Transverse colon (tissue), 4 donors: ENCODE measurements at places on chromosomes 7 and 10. TPM values are rescaled to one million over a fixed set of nuclear protein-coding genes. Genes with fewer than 3 reads are reported as not detected.
A peak's percentile ranks its signal among the peaks of the same experiment; 100 is the strongest.

PARP12 gene
- total RNA-seq, result 86.6 TPM

GRCh38 chr7:50145801-50146338 lies 52.8 kb upstream of the ZPBP start:
- DNase-seq, result no peak

- no peak for DNase-seq
These were observed 197.3 kb downstream of the PHF14 start for GRCh38 chr7:11170863-11171568.

FGL2 gene
- total RNA-seq, result 33.3 TPM

DNA sequence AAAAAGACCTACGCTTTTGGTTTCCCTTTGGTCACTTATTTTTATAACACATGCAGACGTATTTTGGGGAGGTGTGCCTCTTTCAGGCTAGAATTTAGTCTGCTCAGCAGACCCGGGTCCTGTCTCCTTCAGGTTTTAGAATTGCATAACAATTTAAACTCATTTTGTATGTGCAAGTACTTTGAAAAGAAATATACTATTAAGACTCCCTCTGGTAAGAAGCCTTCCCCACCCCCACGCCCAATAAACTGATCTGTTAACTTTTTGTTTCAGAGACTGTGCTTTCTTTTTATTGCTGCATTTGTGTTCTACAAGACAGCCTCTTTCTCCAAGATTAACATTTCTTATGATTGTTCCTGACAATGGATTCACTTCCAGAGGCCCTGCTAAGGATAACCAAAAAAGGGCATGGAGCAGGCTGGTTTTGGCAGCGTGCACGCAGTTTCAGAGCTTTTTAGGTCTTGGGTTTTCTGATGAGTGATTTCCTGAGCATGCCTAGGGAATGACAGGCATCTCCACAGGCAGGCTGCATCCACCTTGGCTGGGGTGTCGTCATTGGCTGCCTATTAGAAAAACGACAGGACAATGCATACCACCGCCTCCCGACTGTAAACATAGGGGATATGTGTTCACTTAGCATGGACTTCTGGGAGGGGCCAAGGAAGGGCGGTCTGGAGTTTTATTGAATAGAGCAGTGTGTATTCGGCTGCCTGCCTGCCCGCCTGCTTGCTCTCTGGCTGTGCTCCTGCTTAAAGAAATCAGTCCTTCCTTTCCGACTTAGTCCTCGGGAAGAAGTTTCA lies at the start of gene CALD1:
Gene CALD1, plus strand, starts transcription at position 694 of the 800 bp plus-strand sequence. CDS start 88,100 bp downstream, outside the sequence.
- peak; percentile 67 for DNase-seq

DNA sequence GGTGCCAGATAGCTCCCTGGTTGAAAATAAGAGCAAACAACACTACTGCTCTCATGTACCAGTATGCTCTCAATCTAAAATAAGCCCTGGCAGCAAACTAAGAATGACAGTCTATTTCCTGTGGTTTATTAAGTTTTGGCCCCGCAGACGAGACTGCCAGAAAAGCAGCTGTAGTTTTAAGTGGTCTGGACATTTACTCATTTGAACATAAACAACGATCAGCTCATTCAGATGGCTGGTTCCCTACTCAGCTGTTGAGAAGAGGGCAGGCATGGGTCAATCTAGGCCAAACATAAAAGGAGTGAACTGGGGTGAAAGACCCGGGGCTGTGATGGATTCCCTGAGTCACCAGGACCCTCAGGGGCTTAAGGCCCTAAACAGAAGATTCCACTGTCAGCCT lies 4.5 kb downstream of the TRIL start:
- DNase-seq, result no peak

DNA sequence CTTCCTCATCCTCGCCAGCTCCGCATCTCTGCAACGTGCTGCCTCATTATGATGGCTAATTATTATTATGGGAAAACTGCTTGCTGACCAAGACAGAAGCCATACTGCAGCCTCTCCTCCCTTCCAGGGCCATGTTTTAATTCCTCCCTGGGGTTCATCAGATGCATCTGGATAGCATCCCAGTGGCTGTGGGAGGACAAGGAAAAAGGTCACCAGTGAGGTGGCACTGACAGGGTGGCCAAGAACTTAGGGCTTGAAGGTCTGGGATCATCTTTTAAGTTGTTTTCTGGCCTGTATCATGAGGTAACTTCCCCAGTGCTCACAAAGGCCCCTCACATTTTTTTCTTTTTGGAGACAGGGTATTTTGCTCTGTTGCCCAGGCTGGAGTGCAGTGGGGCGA lies 39.6 kb downstream of the KCNH2 start:
- DNase-seq, result no peak

GRCh38 chr10:113718969-113719822 lies 32.3 kb upstream of the PLEKHS1 start:
- peak; percentile 89 for DNase-seq

DNA sequence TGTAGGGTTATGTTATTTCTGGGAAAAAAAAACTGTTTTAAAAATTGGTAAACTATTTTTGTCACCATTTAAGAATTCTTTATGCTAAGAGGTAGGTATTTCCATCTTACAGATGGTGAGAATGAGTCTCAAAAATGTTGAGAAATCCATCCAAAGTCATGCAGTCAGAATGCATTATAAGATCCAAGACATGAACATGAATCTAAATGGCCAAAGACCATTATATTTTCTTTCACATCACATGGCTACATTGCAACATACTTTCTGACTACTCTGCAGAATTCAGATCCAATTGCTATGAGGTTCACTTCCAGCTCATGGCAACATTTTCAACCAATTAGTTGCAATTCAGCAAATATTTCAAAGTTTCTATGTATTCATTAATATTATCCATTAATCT lies 181.2 kb downstream of the TWIST1 start:
- DNase-seq, result no peak

DNA sequence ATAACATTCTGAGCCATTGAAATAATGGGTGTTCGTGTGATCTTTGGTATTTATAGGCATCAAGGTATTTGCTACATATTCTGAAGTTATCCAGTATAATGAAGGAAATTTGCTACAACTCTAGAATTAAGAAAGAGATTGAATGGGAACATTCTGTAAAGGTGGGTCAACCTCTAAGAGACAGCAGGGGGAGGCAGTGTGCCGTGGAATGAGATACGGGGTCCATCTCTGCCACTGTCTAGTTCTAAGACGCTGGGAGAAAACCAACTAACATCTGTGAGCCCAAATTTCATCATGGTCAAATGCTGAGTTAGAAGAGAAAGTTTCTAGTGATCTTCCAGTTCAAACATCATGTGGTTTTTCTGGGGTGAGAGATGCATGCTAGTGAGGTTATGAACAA lies 368.9 kb downstream of the SORCS1 start:
- peak; percentile 19 for DNase-seq

LMOD2 gene
- total RNA-seq, result not detected

GRCh38 chr10:48653944-48654698 lies 30.6 kb upstream of the WDFY4 start:
- DNase-seq, result no peak

PAPOLB gene
- total RNA-seq, result 0.16 TPM

- no peak for DNase-seq
These were observed 36.3 kb downstream of the ARHGAP22 start for GRCh38 chr10:48568546-48568945.

- DNase-seq, result no peak
These were observed 28.3 kb upstream of the AFAP1L2 start for GRCh38 chr10:114432566-114433093.

KIAA1217 gene
- 175 TPM for total RNA-seq

GRCh38 chr7:21927693-21928092 lies 18.0 kb downstream of the CDCA7L start:
- DNase-seq, result no peak

GRCh38 chr7:12709726-12710502 lies 22.5 kb downstream of the ARL4A start:
- DNase-seq, result no peak

WIPF3 gene
- 3.7 TPM for total RNA-seq

DNA sequence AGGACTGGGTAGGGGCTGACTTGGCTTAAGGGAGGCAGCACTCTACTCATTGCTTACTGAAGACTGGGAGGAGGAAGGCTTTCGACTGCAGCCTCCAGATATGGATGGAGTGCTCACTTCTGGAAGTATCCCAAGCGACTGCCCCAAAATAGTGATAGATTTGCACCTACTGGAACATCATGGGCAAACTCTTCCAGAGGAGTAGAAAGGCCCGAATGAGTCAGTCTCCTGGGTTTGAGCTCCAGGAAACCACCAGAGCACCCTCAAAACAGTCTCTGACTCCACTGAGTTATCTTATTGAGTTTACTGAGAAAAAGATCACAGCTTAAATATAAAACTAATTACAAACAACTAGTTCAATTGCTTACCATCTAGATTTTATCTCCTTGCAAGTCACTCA lies 37.2 kb upstream of the PDLIM1 start:
- no peak for DNase-seq

- no peak for DNase-seq
These were observed 162.0 kb upstream of the PLXNA4 start for GRCh38 chr7:132738254-132738653.

LRIT1 gene
- not detected for total RNA-seq

DNA sequence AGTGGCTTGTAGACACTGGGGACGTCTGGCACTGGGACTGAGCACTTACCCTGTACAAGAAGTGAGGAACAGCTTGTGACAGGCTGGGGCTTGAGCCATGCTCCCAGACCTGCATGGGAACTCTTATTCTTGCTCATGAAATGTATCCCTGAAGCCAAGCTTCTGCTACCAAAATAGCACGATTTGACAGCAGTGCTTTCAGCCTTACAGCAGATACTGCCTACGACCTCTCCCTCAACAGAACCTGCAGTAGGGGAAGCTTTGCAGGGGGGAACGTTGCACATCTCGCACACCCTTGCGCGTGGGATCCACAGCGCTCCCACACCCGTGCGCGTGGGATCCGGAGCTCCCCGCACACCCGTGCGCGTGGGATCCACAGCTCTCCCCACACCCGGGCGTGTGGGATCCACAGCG lies 88.0 kb downstream of the CREM start:
- no peak for DNase-seq

- DNase-seq, result no peak
These were observed 109.1 kb downstream of the C10orf90 start for GRCh38 chr10:126561294-126561920.

GJD4 gene
- not detected for total RNA-seq

DNA sequence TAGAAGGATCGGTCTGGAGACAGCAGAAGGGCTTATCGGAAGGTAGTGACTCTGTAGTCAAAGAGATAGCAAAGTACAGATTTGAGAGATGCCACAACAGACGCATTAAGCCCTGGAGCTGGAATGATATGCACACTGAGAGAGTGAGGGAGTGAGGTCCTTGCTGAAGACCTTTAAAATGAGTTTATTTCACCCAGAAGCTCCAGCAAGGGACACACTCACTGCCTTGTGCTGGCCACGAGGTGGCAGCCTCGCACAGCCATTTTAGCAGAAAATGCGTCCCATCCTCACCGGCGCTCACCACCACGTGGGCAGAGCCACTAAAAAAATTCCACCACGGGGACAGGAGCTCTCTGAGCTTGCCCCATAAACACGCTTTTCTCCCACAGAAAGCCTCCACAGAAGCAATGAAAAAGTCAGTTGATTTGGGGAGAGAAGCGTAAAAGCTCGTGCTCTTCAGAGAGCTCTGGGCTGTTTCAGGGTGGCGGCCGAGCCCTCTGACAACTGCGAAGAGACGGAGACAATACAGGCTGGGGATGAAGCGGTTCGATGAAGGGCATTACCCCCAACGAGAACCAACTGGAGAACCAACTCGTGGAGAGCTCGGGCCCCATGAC lies 163.0 kb upstream of the KLF14 start:
- peak; percentile 80 for DNase-seq

DNA sequence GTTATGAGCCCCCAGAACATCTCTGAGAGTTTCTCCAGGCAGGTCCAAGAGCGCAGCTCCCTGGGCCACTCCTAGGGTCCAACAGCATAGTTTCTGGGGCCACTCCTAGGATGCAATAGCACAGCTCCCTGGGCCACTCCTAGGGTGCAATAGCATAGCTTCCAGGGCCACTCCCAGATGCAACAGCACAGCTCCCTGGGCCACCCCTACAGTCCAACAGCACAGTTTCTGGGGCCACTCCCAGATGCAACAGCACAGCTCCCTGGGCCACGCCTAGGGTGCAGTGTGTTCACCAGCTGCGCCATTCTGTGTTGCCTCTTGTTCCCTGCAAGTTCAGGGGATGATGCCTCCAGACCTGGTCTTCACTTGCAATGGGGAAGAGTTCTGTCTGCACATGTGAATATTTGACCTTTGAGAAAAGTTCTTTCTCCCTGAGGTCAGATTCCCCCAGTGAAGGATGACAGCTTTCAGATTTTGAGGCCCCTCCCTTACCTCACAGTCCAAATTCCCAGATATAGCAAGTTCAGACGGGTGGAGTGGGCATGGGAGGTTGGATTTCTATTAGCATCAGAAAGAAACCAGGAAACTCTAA lies 43.0 kb upstream of the LEP start:
- no peak for DNase-seq

DNA sequence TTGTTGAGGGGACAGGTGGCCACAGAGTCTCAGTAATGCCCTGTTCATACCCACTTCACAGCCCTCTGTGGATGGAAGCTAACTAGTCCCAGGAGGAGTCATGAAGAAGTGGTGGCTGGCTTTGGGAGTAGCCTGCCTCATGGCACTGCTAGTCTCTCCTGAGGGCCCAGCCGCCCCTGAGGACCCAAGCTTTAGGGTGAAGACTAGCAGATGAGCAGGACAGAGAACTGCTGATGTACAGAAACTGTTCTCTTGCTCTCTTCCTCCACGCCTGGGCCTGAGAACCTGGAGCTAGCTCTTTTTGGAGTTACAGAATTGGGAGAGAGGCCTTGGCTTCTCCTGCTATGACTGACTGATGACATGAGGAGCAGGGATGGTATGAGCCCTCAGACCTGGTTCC lies 99.2 kb downstream of the RAMP3 start:
- no peak for DNase-seq

PHYHIPL gene
- 0.48 TPM for total RNA-seq

MSRB2 gene
- total RNA-seq, result 26.1 TPM

OR2A42 gene
- not detected for total RNA-seq

GRCh38 chr10:88889559-88890337 lies 9.7 kb downstream of the STAMBPL1 start:
- DNase-seq, result no peak

DNA sequence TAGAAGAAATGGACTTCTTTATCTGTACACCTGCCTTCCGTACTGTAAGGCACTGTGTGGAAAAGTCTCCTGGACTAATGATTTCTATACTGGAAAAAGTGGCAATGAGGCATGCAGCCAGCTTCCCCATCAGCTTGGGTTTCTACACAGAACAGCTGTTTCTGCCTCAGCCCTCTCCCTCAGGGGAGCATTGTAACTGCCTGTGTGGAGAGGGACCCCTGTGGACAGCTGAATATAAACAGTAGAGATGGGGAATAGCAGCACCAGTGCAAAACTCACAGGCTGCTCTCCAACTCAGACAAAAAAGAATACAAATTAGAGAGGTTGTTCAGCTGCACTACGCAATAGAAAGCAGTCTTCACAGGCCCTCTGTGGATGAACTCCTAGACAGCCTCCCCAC lies 451.3 kb upstream of the MBL2 start:
- no peak for DNase-seq

GRCh38 chr7:101112233-101112632 lies 14.7 kb upstream of the SERPINE1 start:
- no peak for DNase-seq

SFMBT2 gene
- 0.60 TPM for total RNA-seq
